ENCODE measurements at places on chromosomes 3 and 15. TPM values are rescaled to one million over a fixed set of nuclear protein-coding genes. Genes with fewer than 3 reads are reported as not detected.
A peak's percentile ranks its signal among the peaks of the same experiment; 100 is the strongest.

The FOXB1 gene
- total RNA-seq, result 1.3 TPM

The RASGRP1 gene
- total RNA-seq, result 0.50 TPM

The ACAN gene
- total RNA-seq, result 0.34 TPM

The TBC1D23 gene
- total RNA-seq, result 62.2 TPM

The CCDC9B gene
- total RNA-seq, result 10.1 TPM

The LTK gene
- total RNA-seq, result 0.14 TPM

The DZIP1L gene
- 19.8 TPM for total RNA-seq

The HDC gene
- not detected for total RNA-seq

The WDR5B gene
- 3.9 TPM for total RNA-seq

The RLBP1 gene
- not detected for total RNA-seq

The FANCI gene
- total RNA-seq, result 7.8 TPM

The NEDD4 gene
- 55.4 TPM for total RNA-seq

DNA sequence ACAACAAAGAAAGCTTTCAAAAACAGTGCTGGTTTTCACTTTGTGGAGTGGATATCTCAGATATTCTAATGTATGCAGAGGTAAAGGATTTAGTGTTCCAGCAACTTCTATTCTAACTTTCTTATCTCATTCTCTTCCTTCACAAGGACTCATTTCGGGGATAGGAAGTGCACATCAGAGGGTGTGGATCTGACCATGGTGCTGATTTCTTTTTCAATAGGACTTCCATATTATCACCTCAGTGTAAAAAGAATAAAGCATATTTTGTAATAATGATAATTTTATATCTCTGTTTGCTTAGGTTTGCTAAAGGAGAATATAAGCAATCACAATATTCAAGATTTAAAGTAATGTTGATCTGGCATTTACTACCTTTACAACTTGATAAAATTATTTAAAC is 12.5 kb upstream of the CADM2 start:
- DNase-seq, result peak; percentile 1

DNA sequence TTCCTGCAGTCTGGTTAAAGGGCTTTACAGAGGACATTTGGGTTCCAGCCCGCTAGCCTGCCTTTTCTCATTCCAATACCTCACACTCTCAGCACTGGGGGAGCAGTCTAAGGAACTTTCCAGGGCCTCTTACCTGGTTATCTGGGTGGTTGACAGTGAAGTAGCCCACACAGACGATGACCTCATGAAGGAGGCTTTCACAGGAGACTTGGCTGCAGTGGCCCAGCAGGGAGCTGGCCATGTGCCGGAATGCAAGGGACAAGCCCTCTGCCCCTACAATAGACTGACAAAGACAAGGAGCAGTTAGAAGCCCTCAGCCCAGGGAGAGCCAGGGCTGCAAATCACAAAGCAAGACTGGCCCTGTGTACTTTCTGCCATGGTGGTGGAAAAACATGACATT is 39.5 kb downstream of the ISL2 start:
- DNase-seq, result no peak

GRCh38 chr15:38886315-38887163 is 321.9 kb upstream of the RASGRP1 start:
- peak; percentile 71 for DNase-seq

GRCh38 chr3:125108833-125109535 is 53.2 kb upstream of the HEG1 start:
- no peak for DNase-seq

DNA sequence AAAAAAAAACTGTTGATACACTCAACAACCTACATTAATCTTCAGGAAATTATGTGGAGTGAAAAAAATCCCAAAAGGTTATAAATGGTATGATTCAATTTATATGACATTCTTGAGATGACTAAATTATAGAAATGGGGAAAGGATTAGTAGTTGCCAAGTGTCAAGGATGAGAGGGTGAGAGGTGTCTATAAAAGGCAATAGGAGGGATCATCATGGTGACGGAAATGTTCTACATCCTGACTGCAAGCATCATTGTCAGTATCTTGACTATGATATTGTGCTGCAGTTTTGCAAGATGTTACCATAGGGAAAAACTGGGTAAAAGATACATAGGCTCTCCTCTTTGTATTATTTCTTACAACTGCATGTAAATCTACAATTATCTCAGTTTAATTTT is 125.6 kb downstream of the FRMD5 start:
- no peak for DNase-seq

- no peak for DNase-seq
These were observed 24.8 kb downstream of the ZBTB38 start for GRCh38 chr3:141392897-141393734.

DNA sequence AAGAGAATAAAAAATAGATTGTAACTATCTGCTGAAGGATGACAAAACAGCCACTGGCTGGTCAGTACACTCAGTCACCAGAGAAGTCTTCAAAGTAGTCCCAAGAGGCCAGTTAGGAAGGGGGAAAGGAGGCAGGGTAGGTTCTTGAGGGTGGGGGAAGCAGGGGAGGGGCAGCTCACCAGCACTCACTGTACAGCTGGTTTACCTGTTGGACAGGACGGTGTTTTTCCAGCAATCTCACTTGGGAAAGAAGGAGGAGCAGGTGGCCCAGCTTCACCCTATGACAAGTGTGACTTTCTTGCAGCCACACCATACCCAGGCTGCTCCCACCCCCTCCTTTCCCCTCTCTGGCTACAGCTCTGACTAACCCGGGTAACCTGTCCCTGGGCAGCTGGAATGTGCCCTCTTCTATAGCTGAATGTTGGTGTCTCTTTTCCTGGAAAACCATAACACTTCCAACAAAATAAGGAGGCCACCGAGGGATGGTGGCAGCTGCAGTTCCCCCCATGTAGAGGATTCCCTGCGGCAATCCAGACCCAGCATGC is 203.4 kb upstream of the NSMCE3 start:
- DNase-seq, result no peak

- no peak for DNase-seq
These were observed 2.1 kb upstream of the RHOV start for GRCh38 chr15:40875991-40876730.

DNA sequence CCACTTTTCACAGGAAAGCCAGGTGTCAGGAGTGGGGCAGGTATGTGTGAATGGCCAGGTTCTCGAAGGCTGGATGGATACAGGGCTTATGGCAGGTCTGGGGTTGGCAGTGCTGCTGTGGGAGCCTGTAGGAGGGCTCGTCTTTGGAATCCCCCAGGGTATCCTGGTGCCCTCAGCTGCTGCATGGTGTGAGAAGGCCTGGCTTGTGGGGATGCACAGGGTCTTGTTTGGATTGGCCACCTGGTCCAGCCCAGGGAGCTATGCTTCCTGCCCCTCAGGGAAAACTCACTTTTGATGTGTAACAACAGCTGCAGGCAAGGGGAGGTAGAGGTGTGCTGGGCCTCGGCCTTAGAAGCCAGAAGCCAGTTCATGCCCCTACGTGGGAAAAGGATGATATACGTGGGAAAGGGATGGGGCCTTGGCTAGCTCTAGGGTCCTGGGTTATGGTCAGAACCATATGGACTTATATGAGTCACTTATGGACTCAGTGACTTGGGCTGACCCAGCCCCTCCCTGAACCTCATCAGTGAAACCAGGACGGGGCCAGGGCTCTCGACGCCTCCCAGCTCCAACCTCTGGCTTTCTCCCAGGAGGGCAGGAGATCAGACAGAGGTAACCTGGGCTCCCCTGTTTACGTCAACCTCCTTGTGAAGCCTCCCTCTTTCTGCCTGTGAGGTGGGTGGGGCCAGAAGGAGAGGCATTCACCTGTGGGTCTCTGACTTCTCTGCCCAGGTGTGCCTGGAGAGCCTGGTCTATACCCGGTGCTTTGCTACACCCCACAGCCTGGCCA is 37.8 kb upstream of the CSPG4 start:
- DNase-seq, result no peak

DNA sequence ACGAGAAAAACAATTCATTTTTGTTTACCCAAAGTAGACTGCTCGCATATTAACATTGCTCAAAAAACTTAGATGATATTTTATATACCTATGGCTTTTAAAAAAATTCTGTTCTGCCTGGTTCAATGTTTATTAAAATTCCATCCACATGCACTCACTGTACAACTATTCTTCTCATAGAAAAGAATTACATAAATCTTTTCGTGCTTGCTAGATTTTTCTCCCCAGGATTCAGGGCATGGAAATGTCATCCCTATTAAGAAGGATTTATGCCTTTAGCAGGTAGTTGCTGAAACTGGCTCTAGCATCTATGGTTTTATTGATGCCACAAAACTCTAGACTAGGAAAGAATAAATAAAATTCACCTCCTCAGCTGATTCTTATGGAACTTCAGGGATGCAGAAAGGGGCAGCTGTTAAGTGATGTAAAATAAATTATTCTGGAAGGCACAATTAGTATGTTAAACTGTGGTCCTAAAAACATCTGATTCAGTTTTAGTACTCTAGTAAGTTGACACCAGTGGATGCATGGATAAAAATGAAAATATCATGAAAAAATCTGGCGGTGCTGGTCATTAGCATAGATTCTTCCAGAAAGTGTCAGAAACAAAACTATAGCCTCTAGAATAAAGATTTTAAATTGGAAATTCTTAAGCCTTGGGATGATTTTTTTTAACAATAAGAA is 41.6 kb downstream of the AAGAB start:
- no peak for DNase-seq

DNA sequence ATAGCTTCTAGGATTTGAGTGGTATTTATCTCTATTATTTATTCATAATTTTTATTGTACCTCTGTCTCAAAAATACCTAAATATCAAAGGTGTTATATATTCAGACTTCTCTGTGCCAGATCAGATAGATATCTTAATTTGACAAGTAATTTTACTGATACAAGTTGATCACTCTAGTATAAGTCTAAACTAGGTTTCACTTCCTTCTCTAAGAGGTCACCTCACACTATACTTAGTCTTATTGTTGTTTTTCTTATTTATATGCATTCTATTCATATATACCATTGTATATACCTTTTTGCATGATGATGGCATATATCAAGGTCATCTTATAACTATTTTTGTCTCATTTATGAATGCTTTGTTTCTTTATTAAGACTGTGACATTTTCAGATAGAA is 26.4 kb upstream of the HGD start:
- DNase-seq, result no peak

GRCh38 chr3:47542471-47543173 is 29.1 kb upstream of the ELP6 start:
- peak; percentile 69 for DNase-seq

GRCh38 chr15:93076217-93076616 is 12.8 kb downstream of the RGMA start:
- no peak for DNase-seq

DNA sequence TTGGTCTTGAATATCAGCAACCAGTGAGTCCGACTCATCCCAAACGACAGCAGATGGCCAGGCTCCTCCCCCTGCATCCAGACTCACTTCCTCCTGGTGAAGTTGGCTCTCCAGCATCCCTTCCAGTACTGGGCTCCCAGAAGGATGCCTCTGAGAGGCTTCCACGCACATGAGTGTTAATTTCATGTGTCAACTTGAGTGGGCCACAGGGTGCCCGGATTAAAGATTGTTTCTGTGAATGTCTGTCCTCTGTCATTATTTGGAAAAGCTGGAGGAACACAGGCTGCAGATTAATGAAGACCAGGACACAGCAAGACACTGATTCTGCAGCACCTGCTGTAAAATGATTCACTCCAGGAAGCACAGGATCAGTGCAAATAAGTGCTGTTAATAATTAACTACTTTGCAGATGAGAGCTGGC is 99.8 kb downstream of the ATP10A start:
- DNase-seq, result no peak

DNA sequence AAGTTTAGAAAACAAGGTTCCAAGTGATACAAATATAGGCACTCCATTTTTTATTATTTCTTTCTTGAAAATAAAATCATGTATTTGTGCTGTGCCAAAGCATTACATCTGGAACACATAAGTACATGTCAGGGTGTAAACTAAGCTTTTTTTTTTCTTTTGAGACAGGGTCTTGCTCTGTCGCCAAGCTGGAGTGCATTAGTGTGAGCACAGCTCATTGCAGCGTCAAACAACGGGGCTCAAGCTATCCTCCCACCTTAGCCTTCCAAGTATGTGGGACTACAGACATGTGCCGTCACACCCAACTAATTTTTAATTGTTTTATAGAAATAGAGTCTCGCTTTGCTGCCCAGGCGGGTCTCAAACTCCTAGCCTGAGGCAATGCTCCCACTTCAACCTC is 9.0 kb downstream of the SPATA12 start:
- no peak for DNase-seq

- DNase-seq, result peak; percentile 32
These were observed 146.2 kb downstream of the KLF13 start for GRCh38 chr15:31472636-31473384.

DNA sequence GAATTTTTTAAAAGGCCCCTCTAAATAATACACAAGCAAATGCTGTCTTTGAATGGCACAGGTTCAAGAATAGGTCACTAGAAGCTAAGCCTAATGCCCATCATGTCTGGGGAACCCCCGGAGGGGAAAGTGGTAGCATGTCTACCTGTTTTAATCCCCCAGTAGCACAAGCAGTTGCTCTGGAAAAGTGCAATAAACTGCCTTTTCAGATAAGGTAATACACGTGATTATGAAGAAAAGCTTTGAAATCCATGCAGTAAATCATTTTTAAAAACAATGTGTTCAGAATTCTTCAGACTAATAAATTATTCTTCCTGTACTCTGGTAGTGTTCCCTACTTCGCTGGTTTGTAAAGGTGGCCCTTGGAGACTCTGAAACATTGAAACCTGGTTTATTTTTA is 922.2 kb downstream of the ROBO1 start:
- DNase-seq, result no peak

GRCh38 chr3:192372616-192373015 is 354.7 kb downstream of the FGF12 start:
- no peak for DNase-seq

GRCh38 chr15:99669250-99669649 is 64.0 kb downstream of the LYSMD4 start:
- DNase-seq, result no peak

- no peak for DNase-seq
These were observed 80.7 kb downstream of the SEC22A start for GRCh38 chr3:123282461-123282860.
